Endothelial cell (in vitro differentiated cells): ENCODE measurements at places on chromosomes 6 and 20. TPM values are rescaled to one million over a fixed set of nuclear protein-coding genes. Genes with fewer than 3 reads are reported as not detected.

The IL20RA gene
- 0.10 TPM for total RNA-seq

DNA sequence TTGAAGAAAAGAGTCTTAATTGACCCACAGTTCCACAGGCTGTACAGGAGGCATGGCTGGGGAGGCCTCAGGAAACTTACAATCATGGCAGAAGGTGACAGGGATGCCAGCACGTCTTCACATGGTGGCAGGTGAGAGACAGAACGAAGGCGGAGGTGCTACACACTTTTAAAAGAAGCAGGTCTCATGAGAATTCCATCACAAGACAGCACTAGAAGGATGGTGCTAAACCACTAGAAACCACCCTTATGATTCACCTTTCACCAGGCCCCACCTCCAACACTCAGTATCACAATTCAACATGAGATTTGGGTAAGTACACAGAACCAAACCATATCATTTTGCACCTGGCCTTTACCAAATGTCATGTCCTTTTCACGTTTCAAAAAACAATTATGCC lies 20.9 kb downstream of the TAGAP start:
- peaks cover 1% of the 10 kb centered on the region for H3K27me3 ChIP-seq
- no peaks in the 10 kb centered on the region for H3K36me3 ChIP-seq
- H3K4me3 ChIP-seq: no peak overlapping the region
- H3K4me1 ChIP-seq: no peaks in the 10 kb centered on the region

DNA sequence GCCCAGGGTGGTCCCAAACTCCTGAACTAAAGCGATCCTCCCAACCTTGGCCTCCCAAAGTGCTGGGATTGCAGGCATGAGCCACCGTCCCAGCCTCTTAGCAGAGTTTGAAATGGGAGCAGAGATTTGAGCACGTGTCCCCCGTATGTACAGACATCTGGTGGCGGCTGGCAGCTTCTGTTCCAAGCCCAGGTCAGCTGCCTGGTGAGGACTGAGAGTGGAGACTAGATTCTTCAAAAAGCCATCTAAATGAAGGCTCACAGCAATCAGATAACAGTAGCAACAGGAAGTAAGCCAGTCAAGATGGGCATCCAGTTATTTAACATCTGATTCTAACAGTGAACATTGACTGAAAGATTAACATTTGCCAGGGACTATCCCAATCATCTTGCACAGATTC lies 128.1 kb upstream of the AKAP12 start:
- H3K36me3 ChIP-seq: no peaks in the 10 kb centered on the region
- peaks cover 4% of the 10 kb centered on the region for H3K4me1 ChIP-seq
- H3K27me3 ChIP-seq: peaks cover 1% of the 10 kb centered on the region
- H3K27ac ChIP-seq: no peak overlapping the region

DNA sequence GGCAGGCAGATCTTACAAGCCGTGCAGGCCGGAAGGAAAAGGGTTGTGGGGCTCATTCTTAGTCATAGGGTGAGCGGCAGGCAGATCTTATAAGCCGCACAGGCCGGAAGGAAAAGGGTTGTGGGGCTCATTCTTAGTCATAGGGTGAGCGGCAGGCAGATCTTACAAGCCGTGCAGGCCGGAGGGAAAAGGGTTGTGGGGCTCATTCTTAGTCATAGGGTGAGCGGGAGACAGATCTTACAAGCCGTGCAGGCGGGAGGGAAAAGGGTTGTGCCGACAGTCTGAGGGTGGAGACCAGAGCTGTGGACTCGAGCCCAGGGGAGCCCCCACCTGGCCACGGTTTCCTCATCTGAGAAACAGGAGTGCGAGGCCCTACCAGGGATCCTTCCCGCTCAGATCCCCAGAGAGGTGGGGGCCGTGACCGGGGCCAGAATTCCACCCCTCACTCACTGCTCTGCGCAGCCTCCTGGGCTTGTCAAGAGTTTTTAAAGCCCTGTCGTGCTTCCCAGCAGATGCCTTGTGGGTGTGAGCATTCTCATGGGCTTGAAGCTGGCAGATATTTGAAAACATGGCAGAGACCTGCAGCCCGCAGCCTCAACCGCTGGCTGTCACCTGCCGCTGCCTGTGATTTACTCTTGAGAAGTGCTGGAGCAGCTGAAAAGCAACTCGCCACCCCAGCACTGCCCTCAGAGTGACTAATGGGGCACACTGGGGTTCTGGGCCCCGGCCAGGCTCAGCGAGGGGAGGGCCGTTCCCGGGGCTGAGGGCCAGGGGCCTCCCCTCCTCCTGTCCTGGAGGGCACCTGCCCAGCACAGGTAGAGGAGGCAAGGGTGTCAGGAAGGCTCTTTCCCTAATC lies 31.9 kb downstream of the NTSR1 start:
- no peak overlapping the region for H3K4me3 ChIP-seq
- DNase-seq: no peak
- H3K27ac ChIP-seq: no peak overlapping the region
- H3K36me3 ChIP-seq: no peaks in the 10 kb centered on the region
- peaks cover 7% of the 10 kb centered on the region for H3K4me1 ChIP-seq

DNA sequence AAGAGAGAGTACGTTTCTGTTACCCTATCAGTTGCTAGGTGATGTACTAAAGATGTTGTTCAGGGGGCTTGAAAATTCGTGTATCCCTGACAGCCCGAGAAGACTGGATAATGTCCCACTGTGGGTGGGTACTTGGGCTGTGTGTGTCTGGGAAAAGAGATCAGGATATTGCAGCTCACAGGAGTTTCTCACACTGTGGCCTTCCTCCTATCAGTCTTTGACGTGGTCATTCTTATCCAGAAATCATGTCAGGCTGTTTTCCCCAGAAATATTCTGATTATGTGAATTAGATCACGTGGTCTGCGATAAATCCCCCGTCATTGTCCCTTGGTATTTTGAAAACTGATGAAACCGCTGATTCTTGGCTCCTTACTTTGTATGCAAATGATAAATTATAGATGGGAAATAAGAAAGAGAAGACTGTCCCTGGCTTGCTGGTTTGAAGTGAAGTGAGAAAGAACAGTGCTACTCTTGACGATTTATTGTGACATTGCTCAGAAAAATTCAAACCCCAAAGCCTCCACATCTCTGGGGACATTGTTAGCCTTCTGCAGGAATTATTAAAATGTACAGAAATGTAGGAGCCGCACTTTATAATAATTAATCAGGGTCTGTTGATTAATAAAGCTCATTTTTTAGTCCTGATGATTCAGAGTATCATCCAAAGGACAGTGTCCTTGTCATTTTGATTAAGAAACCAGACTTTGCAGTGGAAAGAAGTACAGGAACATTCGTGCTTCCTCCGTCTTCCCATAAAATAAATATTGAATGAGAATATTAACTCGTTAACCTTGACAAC lies 167.5 kb upstream of the TSHZ2 start:
- peaks cover 12% of the 10 kb centered on the region for H3K4me1 ChIP-seq
- no peak overlapping the region for H3K27ac ChIP-seq
- no peak for DNase-seq
- H3K36me3 ChIP-seq: no peaks in the 10 kb centered on the region
- H3K4me3 ChIP-seq: no peak overlapping the region
